ENCODE measurements at places on chromosomes 5 and 9.

DNA sequence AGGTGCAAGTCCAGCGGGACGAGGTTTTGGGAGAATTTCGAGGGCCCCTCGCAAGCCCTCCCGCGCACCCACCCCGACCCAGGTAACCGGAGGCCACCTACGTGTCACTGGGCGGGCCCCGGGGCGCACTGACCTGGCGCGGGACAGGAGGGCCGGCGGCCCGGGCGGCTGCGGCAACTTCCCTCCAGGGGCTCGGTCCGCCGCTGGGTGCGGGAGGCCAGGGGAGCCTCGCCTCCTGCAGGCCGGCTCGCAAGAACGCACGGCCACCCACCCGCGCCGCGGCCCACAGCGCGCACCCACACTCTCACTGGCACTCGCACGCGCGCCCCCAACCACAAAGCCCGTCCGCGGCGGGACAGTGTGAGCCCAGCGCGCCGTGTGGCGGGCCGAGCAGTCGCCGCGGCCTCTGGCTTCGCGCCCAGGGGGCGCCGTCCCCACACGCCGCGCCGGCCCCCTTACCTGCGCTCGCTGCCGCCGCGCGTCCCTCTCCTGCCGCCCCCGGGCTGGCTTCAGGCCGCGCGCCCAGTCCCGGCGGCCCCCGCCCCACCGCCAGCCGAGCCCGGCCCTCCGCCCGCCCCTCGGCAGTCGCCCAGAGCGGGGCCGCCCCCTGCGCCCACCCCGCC, 451 bp downstream of the LPAR1 start:
- DNase-seq = no peak

- peak; percentile 2 for DNase-seq
These were observed 138.6 kb downstream of the CEMIP2 start for GRCh38 chr9:71629578-71630215.

DNA sequence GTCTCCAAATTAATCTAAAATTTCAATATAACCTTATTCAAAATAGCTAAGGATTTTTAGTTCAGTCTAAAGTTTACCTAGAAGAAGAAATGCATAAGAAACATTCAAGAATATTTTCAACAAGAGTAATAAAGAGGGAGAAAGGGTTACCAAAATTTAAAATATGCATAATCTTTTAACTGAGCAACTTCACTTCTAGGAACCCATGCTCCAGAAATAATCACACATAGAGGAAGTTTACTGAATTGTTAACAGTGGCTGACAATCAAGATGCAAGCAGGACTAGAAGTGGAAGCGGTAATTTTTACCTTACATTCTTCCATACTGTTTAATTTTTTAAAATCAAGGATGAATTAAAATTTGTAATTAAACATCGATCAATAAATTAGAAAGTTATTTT, 1.9 kb downstream of the PJA2 start:
- DNase-seq = no peak

DNA sequence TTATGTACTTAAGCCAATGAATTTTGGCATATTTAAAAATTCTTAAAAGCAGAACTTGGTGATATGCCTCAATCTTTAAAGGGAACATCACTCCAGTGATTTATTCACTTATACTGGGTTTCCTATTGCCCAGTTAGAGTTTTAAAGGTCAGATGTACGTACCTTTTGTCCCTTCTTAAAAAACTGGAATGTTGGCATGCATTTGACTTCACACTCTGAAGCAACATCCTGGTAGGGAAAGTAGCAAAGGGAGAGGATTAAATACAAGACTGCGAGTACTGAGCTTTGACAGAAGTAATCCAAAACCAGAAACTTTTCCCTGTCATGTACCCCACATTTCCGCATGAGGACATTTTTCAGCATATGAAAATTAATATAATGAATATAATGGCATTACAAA, 11.7 kb downstream of the TXN start:
- no peak for DNase-seq
